ENCODE measurements at places on chromosomes 3 and 15.

DNA sequence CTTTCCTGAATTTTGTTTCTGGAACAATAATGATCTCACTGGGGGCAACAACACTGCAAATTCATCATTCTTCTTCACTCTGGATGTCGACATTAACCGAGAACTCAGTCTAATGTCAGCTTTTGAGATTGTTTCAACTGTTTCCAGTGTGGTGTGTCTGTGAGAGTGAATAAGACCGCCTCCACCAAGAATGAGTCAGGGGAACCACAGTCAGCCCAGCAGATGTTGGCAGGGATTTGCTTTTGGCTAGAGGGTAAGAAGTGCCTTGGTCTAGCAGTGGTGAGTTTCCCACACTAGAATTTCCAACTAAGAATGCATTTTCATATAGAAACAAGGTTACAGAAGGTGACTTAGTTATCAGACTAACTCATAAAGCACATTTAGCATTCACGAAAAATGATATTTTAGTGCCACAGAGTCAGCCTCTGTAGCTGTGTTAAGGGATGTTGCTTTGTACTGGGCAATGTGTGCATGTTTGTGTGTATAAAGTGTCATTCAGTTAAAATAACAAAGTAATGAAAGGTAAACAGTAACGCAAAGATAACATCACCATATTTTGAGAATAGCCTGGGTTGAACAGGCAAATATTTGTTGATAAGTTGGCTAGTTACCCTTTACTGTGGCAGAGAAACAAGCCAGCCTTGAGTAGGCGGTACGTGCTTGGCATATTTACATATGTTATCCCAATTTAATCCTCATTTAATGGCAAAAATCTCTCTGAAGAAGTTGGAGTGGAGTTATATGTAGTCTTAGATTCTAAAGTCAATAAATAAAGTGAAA, 33.8 kb downstream of the DRD3 start:
- DNase-seq = no peak

GRCh38 chr3:4883011-4883410, 96.2 kb upstream of the BHLHE40 start:
- no peak for DNase-seq

GRCh38 chr3:111073218-111073617, 1.6 kb downstream of the NECTIN3 start:
- DNase-seq = no peak

GRCh38 chr3:141498598-141499223, 11.9 kb downstream of the RASA2 start:
- DNase-seq = no peak

DNA sequence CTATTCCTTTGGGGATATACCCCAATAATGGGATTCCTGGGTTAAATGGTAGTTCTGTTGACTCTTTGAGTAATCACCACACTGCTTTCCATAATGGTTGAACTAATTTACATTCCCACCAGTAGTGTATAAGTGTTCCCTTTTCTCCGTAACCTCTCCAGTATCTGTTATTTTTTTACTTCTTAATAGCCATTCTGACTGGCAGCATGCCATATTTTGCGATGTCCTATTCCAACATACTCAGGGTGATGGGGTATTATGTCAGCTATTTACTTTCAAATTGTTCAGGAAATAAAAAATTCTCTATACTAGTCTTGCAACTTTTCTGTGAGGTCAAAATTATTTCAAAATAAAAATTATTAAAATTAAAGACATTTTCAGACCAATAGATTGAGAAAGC, 9.1 kb upstream of the PARP14 start:
- no peak for DNase-seq
